ENCODE measurements at places on chromosomes 3 and 15.
A peak's percentile ranks its signal among the peaks of the same experiment; 100 is the strongest.

- DNase-seq, result no peak
Observed at GRCh38 chr3:11826628-11827265, 19.9 kb downstream of the TAMM41 start.

DNA sequence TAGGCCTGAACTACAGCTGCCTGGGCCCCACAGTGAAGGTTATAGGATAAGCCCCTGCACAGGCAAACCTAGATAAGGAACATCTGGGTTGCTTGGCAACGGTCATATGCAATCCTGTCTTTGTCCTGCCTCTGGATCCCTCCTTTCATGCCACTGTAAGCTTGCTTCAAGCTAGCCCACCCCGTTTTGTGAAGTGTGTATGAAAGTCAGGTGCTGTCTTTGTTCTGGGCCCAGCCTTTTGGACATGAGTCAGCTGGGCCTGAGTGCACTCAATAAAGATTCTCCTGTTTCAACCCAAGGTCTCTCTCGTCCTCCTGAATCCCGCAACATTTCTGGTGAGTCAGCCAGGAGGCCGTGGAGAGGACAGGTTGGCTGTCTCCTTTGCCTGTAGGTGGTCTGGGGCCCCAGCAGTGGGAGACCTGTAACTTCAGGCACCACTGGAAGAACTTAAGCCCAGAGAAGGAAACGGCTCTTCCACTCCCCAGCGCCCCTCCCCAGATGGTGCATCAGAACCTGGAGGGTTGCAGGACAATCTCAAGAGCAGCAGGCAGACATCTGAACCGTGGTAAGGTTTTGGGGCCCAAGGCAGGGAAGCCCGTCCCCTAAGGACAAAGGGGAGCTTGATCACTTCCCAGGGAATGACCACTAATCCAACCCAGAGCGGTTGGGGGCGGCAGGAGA lies 8.3 kb upstream of the SLC9C1 start:
- DNase-seq, result no peak

DNA sequence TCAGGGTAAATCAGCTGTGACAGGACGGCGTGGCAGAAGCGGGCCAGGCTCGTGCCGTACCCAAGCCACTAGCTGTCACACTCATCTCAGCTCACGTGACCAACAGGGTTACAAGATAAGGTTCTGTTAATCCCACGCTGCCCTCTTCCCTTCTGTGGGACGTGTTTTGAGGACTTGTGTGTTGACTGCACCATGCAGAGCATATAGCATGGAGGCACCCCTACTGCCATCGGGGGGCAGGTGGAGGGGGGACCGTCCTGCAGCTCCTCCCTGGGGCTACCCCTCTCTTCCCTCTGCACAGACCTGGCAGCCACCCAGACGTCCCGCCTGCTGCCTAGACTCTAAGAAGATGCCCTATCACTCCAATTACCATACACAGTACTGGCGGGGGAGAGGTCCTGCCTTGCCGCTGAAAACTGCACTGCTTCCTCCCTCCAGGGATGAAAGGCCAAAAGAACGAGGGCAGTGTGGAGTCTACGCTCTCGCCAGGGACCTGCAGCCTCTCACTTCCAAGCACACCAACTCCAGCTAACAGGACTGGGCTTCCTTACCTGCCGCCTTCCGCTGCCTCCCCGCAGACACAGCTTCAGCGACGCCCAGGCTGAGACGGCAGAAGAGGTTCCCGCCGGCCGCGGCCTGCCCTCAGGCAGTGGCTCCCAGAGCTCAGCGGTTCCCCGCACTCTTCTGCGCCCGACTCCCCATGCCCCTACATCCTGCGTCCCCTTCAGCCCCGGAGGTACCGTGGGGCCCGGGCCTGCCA lies at the start of gene TNK2:
TSS of gene TNK2 (minus strand) at position 618 of the 760 bp plus-strand sequence. CDS start 19,963 bp downstream, outside the sequence.
- DNase-seq, result peak; percentile 37

- DNase-seq, result no peak
Observed at GRCh38 chr3:184334470-184335158, 2.8 kb upstream of the FAM131A start.

- DNase-seq, result no peak
Observed at GRCh38 chr15:69451951-69452691, 497 bp upstream of the RPLP1 start.

GRCh38 chr3:114861666-114862065 lies 285.4 kb downstream of the ZBTB20 start:
- no peak for DNase-seq

DNA sequence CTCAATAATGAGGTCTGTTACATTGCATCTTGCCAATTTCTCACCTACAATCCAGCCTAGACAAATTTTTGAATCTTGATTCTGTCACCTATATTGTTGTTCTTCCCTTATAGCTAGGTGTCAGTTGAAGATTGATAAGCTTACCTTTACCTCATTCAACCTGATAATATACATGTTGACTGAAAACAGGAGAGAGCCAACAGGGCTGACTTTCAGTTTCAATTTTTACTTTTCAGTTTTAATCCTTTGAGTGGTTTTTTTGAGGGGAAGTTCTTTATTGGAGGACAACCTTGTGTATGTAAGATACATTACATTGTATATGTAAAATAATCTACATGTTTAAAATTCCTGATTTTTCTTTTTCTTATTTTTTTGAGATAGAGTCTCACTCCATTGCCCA lies 5.8 kb downstream of the ATP13A5 start:
- no peak for DNase-seq

- no peak for DNase-seq
Observed at GRCh38 chr3:59366218-59366617, 316.4 kb upstream of the CFAP20DC start.

DNA sequence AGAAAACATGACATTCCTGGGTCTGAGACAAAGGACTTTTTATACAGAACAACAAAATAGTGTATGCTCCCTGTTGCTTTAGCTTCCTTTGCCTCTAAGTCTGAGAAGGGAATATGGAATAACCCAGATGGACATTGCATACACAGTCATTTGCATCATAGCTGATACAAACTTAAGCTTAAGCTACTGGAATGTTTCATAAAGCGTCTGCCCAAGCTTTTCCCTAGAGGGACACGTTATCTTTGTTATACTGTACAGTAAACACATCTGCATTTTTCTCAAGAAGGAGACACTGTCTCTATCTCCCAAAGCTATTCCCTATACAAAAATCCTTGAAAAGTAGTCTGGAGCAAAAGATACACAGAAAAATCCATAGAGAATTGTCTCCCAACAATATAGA lies 775.0 kb downstream of the DIPK2A start:
- DNase-seq, result no peak

- DNase-seq, result no peak
Observed at GRCh38 chr3:118501152-118501551, 533.5 kb downstream of the IGSF11 start.
